Glomerular endothelial cell (primary cell): ENCODE measurements at places on chromosomes 12 and 14.

GRCh38 chr12:56126732-56127239 lies 1.3 kb upstream of the ESYT1 start:
- DNase-seq: no peak

GRCh38 chr12:54416687-54417603 lies 2.1 kb downstream of the ITGA5 start:
- DNase-seq: no peak

DNA sequence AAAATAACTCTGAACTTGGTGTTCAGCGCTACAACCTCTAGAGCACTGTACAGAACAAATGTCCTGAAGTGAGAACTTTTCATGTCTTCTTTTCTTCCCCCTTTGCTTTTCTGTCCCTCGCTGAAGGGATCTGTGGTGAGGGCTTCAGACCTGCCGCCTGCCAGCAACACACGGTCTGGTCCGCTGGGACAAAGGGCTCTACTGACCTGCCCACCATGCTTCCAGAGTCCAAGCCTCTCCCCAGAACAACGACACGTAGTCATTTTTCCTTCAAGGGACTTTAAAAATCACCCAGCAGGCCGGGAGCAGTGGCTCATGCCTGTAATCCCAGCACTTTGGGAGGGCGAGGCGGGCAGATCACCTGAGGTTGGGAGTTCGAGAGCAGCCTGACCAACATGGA lies 140.4 kb downstream of the EFCAB11 start:
- DNase-seq: no peak

DNA sequence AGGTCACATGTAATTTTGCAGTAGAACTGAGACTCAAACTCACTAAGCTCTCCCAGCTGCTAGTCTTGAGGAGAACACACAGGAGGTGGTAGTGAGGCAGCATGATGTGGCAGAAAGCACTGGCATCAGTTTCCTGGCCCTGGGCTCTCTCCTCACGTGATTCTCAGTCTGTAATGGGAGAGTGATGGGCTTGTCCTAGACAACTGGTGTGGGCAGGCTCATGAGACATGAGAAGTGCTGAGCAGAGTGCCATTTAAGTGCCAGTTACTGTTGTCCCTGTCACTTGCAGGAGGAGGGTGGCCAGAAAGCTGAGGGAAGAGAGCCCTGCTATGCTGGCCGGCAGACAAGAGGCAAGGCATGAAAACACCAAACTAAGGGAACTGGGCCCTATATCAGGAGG lies 48.5 kb upstream of the OVCH1 start:
- no peak for DNase-seq

DNA sequence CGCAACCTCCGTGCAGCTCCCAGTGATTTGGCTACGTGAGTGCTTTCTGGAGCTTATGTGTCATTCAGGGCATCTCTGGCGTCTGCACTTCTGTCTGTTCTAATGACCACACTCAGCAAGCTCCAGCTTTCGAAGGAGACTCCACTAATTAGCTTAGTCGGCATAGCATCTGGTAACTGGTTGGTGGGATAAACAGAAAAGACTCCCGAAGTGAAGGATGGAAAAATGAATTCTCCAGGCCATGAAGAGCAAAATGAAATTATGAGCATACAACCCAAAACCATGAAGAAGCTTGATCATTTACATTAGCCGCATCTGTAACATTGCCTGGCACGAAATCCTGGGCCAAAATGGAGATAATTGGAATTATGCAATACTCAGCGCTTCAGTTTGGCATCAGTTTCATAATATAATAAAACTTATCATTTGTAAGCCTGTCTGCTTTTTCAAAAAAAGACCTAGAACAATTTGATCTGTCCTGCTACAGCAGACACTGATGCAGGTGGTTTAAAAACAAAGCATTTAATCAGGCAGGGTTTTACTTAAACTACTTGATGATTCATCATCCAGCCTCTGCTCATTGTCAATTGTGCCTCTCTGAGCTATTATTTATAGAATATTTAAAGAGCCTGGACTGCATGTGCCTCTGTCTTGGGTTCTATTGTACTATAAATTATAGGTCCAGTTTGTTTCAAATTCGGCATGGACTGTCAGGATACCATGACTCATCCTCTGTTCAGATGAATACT lies 87.4 kb downstream of the SYT1 start:
- no peak for DNase-seq

DNA sequence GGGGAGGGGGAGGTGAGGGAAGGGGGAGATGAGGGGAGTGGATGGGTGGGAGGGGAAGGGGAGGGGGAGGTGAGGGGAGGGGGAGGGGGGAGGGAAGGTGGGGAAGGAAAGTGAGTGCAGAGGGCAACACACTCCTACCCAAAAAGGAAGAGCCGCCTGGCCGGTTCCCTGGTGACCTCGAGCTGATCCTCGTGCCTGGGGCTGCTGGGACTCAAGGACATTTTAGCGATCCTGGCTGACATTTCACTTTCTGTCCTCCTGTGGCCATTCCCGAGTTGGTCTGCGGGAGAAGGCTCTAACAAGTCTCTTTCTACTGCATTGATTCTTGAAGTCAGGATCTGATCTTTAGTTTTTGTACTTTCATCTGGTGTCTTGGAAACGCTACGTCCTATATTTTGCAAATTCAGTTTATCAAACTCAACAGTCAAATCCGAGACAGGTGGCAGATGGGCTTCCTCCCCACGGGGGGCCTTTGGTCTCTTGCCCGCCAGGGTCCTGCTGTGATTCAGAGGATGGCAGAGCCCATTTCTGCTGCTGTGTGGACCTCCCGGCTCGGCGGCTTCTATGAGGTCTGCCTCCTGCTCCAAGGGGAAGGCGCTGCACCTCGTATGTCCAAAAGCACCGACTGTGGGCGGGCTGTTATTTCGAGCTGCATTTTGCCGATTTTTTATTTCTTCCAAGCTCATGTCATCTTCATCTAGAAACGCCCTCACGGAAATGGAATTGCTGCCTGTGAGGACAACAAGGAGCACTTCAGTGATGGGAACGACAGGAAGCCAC lies 19.1 kb downstream of the PGAM5 start:
- no peak for DNase-seq
